ENCODE measurements at places on chromosomes 5 and 9.

- DNase-seq: no peak
Measured at GRCh38 chr9:121499427-121500164, at the start of gene GGTA1. GGTA1 (minus strand) TSS chr9:121499844; CDS start chr9:121467922, 31,922 bp downstream.

GRCh38 chr5:122702524-122702875, 72.4 kb upstream of the SNX2 start:
- no peak for DNase-seq

- DNase-seq: no peak
Measured at GRCh38 chr9:16769291-16769690, 101.2 kb downstream of the BNC2 start.

DNA sequence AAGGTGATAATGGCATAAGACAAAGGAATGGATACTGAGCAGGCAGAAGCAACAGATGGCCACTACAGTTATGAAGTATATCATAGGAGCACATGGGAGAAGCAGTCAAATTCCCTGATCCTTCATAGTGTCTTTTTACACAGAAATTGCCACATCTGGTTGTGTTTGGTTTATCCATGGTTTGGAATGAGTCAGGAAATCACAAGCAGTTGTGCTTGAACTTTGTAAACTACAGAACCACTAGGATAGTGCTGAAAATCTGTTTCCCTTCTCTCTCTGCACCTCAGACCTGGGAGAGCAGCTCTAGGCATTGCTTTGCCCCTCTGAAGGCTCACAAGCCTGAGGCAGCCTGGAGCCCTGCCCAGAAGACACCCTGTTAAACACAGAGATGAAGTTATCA, 134.0 kb downstream of the DMRT2 start:
- DNase-seq: no peak

- no peak for DNase-seq
Measured at GRCh38 chr5:6535594-6535993, 86.9 kb downstream of the UBE2QL1 start.

- peak; percentile 25 for DNase-seq
Measured at GRCh38 chr5:56019306-56020272, 24.8 kb upstream of the IL6ST start.

DNA sequence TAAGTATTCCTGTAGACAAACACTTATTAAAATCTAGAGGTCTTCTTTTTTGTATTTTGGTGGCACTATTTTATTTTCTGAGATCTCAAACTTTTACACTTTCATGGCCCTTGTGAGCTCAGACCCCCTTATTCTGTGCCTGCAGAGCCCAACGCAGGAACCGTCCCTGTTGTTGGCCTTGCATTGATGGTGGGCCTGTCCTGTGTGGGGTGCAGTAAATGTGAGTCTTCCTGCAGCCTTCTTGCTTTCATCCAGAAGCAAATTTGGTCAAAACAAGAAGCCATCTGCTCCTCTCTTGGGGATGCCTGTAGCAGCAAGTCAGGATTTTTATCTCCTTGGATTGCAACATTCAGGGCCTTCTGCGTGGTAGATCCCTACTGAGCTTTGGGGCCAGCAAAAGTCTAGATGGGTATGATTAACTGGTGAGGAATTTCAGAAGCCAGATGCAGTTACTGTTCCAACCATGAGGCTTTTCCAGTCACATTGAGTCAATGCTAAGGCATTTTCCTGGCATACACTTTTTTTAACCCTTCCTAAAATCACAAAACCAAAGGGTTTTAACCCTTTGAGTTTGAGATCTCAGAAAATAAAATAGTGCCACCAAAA, 31.7 kb downstream of the BASP1 start:
- no peak for DNase-seq

- DNase-seq: no peak
Measured at GRCh38 chr9:14246951-14247350, 67.0 kb downstream of the NFIB start.

GRCh38 chr5:177476531-177477233, 3.2 kb upstream of the DBN1 start:
- DNase-seq: no peak

- DNase-seq: peak; percentile 40
Measured at GRCh38 chr5:150624334-150625163, 15.9 kb upstream of the SYNPO start.

- DNase-seq: no peak
Measured at GRCh38 chr5:79122973-79123372, 11.4 kb downstream of the BHMT start.

DNA sequence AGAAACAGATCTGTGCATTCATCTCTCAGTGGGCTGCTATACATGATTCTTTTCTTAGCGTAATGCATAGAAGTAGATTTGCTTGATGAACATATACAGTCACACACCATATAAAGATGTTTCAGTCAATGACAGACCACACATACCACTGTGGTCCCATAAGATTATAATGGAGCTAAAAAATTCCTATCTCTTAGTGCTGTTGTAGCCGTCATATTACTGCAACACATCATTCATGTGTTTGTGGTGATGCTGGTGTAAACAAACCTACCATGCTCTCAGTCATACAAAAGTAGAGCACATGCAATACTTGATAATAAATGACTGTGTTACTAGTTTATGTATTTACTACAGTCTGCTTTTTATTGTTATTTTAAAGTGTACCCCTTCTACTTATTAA, 214.3 kb downstream of the ARHGAP26 start:
- DNase-seq: no peak

GRCh38 chr9:4344946-4345345, 45.1 kb upstream of the GLIS3 start:
- DNase-seq: peak; percentile 13

DNA sequence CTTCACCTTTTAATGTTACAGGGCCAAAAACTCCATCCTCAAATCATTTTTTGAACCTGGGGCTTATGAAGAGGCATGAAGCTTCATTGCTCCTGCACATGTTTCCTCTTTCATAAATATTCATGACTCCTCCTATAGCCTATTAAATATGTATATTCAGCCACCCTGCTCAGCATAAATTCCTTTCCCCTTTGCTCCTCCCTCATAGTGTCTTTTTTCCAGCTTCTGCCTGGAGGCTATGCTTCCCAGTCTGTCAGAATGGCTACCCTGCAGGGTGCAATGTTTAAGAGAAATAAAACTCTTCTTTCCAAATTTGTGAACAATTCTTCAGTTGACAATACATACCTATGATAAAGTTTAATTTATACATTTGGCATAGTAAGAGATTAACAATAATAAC, 1082.9 kb upstream of the CDH18 start:
- DNase-seq: no peak

DNA sequence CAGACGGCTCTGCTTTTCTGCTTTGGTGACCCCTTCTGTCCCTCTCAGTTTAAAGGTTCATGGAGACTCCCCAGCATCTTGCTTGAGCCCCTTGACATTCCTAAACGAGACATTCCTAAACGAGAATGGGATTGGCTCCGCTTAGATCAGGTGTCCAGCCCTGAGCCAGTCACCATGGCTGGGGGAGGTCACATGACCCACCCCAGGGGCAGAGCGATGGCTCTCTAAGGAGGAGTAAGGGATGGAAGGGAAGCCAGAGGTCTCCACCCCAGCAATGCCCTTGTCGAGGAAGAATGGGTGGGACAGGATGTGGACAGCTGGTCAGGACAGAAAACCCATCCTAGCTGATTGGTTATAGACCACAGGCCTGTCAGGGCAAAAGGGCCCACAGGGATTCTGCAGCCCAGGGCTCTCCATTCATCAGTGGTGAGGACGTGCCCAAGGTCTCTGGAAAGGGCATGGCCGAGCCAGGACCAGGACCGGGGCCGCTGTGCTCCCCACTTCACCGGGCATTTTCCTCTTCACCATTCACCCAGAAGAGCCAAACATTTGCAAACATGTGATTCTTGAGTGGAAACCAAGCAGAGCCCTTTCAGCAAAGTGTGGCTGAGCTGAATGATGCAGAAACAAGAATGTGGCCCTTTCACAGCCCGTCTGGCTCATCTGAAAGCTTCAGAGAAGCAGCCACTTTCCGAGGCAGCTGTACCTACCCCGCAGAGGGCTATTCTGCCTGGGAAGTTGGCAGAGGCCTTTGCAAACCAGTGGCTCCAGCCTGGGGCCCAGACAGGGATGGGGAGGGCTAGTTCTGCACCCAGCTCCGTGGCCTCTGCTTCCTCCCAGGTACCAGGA, 19.8 kb upstream of the AIF1L start:
- DNase-seq: no peak

DNA sequence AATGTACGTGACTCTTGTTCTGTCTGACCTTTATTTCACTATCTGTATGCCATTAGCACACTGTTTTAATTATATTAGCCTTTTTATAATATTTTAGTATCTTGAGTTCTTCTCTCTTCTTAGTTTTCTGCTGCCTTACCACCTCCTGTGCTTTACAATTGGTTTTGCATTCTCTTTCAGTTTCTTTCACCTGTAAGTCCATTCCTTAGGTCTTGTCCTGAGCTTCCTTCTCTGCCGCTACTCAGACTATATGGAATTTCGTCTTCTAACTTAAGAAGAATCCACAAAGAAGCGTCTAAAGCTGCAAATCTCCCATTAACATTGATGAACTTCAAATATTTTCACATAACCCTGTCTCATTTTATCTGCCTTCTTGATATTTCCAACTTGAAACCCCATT, 642.9 kb downstream of the MAT2B start:
- DNase-seq: no peak

GRCh38 chr9:37337301-37337890, 85.1 kb upstream of the GRHPR start:
- DNase-seq: no peak

- DNase-seq: no peak
Measured at GRCh38 chr5:123517476-123517875, 5.5 kb downstream of the CSNK1G3 start.

- no peak for DNase-seq
Measured at GRCh38 chr9:80285326-80285725, 713.6 kb downstream of the TLE4 start.

GRCh38 chr9:130755377-130756007, 61.9 kb downstream of the EXOSC2 start:
- no peak for DNase-seq

- DNase-seq: no peak
Measured at GRCh38 chr9:114880291-114880745, 50.1 kb downstream of the TNFSF8 start.

- DNase-seq: no peak
Measured at GRCh38 chr5:132677191-132677590, 3.4 kb downstream of the IL4 start.

- DNase-seq: no peak
Measured at GRCh38 chr9:85743275-85744128, 1.7 kb upstream of the AGTPBP1 start.

DNA sequence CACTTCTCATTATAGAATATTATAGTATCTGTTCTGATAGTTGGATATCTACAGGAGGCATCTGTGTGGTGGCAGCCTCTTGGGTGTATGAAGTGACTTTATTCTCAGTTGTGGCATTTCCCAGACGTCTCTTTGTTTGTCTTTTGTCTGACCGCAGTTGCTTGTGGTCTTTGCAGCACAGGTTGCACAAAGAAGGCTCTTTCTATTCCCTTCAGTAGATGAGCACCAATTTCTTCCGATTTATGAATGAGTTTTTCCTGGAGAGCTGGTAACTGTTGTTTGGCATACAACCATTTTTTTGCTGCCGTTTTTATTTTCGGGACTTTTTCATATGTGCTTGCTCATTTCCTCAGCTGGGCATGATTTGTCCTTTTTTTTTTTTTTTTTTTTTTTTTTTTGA, 56.4 kb upstream of the MYO10 start:
- DNase-seq: no peak

DNA sequence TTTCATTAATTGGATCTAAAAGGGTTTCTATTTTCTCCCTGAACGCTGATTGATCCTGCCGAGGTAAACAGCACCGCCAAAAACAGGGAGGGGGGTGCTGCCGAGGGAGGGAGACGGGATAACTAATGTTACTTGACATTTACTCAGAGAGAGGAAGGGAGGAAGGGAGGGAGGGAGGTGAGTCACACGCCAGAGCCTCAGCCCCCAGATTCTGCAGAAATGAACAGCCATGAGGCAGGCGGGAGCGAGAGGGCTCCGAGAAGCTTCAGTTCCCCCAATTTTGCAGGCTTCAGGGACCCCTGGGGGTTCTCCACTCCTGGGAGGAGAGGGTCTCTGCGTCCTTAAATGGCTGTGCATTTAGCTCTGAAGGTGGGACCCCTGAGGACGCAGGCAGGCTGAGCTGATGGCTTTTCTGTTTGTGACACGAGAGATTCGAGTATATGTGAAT, 59.1 kb upstream of the IER5L start:
- DNase-seq: peak; percentile 60

GRCh38 chr5:68540798-68541590, 325.4 kb downstream of the PIK3R1 start:
- DNase-seq: no peak

- DNase-seq: no peak
Measured at GRCh38 chr5:167303582-167303981, 987.9 kb upstream of the WWC1 start.

- DNase-seq: no peak
Measured at GRCh38 chr9:125633116-125633745, 73.8 kb downstream of the MAPKAP1 start.

DNA sequence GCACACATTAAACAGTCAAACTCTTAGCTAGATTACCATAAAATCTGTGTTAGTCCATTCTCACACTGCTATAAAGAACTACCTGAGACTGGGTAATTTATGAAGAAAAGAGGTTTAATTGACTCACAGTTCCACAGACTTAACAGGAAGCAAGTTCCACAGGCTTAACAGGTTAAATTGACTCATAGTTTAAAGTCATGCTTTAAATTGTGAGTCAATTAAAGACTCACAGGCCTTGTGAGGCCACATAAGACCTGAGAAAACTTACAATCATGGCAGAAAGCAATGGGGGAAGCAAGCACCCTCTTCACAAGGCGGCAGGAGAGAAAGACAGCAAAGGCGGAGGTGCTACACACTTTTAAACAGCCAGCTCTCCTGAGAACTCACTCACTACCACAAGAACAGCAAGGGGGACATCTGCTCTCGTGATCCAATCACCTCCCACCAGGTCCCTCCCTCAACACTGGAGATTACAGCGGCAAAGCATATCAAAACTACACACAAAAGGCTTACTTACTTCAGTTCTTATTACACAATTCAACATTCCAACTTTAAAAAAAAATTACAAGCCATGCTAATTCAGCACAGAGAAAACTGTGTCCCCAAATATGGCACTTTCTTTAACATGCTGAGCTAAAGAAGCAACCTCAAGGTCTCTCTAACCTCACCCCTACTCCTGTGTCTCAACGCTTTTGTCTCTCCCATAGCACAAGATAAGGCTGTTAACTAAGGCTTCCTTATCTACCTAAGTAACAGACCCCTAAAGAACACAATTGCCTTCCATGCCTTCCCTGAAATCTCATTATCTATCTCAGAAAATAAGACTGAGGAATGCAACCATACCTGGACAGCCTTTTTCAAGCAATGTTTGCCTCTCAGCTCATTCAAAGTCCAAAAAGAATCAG, 805.1 kb downstream of the NR2F1-AS1 start:
- DNase-seq: no peak
